ENCODE measurements at places on chromosomes 2 and 18.

DNA sequence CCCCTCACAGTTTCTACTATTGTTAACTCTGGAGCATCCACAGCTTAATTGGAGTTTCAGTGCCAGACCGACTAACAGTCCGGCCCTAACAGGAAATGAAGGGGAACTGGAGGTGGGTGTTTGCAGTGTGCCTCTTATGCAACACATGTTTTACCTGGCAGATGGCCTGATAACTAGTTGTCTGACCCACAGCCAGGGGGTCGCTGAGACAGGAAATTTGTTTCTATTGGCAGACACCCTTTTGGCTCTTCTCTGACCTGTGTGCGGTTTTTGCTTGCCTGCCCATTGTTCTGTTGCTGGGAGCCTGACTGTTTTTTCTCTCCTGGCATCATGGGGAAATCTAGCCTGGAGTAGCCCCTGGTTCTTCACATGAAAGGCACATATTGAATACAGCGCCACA, 1329.8 kb downstream of the DSC3 start:
- no peak for DNase-seq

- DNase-seq: peak; percentile 34
Observed at GRCh38 chr2:27735263-27735904, 36.1 kb upstream of the MRPL33 start.

GRCh38 chr2:241218131-241219029, 29.9 kb downstream of the ANO7 start:
- DNase-seq: no peak

GRCh38 chr2:144516981-144517865, 2.7 kb downstream of the ZEB2 start:
- no peak for DNase-seq

DNA sequence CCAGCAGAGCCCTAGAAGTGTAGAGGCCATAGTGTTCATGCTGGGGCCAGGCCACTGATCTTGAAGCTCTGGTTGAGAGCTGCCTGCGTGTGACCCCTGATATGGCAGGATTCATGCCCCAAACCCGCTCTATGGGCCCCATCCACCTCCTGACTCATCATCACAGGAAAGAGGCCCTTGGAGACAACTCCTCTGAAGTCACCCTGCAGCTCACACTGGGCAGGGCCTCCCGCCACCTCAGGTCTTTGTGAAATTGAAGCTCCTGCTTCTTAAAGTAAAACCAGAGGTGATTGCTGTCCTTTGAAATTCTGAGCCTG, 12.0 kb upstream of the TUBB6 start:
- DNase-seq: no peak

DNA sequence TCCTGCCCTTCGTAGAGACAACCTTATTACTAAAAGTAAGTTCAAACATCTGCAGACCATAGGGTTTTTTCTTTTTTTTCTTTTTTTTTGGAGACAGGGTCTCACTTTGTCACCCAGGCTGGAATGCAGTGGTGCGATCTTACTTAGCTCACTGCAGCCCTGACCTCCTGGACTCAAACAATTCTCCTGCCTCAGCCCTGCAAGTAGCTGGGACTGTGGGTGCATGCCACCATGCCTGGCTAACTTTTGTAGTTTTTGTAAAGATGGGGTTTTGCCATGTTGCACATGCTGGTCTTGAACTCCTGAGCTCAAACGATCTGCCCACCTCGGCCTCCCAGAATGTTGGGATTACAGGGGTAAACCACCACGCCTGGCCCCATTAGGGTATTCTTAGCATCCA, 32.4 kb downstream of the HADHA start:
- no peak for DNase-seq

DNA sequence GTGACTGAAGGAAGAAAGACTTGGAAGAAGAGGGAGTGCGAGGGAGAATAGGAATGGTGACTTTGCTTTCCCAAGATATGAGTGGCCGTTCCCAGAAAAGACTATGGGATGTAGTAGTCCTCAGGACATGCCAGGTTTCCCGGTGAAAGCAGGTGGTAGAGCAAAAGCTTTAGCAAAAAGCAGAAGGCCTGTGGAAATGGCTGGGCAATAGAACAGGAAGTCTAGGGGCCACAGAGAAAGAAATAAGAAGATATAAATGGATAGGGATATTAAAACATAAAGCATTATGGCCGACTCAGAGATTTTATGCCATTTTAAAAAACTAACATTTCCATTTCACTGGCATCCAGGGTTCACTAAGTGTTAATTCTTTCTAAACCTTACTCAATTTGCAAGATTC, 1.2 kb upstream of the SERPINB13 start:
- no peak for DNase-seq

GRCh38 chr2:113965644-113966043, 75.8 kb downstream of the ACTR3 start:
- no peak for DNase-seq

- DNase-seq: no peak
Observed at GRCh38 chr18:71899707-71900472, 644.3 kb downstream of the CBLN2 start.

GRCh38 chr2:42474765-42475454, 18.9 kb downstream of the KCNG3 start:
- no peak for DNase-seq

- DNase-seq: no peak
Observed at GRCh38 chr2:190794377-190794776, 86.2 kb upstream of the GLS start.

DNA sequence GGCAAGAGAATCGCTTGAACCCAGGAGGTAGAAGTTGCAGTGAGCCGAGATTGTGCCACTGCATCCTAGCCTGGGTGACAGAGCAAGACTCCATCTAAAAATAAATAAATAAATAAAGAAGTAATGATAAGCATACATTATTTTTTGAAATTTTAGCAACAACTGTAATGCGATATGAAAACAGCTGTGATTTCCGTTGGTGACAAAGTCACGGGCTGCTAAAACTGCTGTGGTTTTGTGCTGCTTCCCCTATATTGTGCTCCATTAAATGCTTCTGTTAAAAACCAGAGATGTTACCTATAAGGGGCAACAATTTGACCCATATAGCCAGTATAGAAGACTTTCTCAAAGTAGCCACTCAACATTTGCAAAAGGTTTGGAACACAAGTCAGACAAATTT, 8.3 kb downstream of the TRIM54 start:
- DNase-seq: no peak

- no peak for DNase-seq
Observed at GRCh38 chr2:130813722-130814121, 23.0 kb upstream of the ARHGEF4 start.

DNA sequence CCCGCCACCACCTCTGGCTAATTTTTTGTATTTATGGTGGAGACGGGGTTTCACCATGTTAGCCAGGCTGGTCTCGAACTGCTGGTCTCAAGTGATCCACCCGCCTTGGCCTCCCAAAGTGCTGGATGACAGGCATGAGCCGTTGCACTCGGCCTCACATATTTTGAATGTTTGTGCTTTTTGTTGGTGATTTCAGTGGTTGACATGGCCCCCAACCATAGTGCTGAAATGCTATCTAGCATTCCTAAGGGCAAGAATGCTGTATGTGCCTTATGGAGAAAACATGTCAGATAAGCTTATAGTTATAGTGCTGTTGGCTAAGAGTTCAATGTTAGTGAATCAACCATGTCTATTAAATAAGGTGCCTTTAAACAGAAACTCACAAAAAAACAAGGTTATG, 8.9 kb downstream of the ZAP70 start:
- no peak for DNase-seq

DNA sequence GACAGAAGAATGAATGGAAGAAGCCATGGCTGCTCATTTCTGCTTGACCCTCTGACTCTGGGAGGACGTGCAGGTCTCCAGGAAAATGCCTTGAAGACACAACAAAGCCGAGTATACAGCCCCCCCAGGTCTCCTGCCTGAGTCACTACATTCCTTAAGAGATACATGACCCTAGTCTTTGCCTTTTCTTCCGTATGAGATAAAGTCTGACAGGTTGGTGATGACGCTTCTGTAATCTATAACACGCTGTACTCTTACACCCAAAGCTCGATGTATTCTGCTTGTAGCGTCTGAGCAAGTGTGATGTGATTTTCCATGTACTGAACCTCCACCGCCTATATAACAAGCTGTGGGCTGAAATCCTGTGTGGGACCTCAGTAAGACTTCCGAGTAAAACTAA, 77.3 kb downstream of the KCTD1 start:
- no peak for DNase-seq

- no peak for DNase-seq
Observed at GRCh38 chr2:59824314-59824713, 729.1 kb downstream of the BCL11A start.

DNA sequence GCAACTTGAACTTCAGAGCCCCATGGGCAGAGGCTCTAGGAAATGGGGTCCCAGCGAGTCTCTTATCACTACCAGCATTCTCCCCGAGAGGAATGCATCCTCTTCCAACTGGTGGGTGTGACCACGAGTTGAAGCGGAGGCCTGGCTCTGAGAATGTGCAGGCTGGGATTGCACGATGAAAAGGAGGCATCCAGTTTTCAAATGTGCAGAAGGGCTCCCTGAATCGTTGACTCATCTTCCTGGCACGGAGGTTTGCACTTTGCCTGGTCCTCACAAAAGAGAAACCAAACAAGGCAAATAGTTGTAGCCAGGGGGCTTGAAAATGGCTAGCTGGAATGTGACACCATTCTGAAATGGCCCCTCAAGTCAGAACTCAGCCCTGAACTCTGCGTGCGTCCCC, 216.7 kb downstream of the GLI2 start:
- DNase-seq: no peak

DNA sequence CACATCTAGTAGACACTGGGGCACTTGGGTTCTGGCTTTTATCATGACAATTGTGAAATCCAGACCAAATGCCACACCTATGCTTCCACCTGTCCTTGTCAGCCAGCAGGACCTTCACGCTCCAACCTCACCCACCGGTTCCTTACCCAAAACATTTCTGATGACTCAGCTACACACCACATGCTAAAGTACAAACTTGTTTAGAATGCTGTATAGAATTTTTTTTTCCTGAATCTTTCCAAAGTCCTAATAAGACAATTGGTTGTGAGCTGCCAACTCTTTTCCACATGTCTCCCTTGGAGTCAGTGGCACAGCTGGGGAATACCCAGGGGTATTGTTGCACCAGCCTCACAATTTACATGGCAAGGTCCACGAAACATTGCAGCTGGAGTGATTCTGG, 75.5 kb upstream of the LPIN2 start:
- DNase-seq: no peak

- DNase-seq: no peak
Observed at GRCh38 chr2:190053426-190053825, 9.1 kb downstream of the MSTN start.

GRCh38 chr2:236862526-236862925, 223.2 kb upstream of the COPS8 start:
- DNase-seq: no peak

DNA sequence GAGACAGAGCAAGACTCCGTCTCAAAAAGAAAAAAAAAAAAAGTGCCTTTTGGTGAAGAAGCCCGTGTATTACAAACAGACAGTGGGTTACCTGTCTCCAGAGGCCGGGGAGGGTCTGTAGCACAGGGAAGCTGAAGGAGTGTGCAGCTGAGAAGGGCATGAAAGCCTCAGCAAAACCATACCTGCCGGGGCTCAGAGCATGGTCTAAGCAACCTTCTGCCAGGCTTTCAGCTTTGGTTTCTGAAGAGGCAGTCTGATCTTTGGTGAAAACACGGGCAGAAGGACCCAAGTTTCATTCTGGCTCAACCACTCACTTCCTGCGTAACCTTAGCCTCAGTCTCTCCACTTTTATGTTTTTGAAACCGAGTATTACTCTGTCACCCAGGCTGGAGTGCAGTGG, 21.5 kb downstream of the SH2D6 start:
- DNase-seq: no peak

- no peak for DNase-seq
Observed at GRCh38 chr2:12555012-12555645, 161.6 kb upstream of the TRIB2 start.

- DNase-seq: no peak
Observed at GRCh38 chr2:88865801-88866371, 174.4 kb downstream of the RPIA start.

DNA sequence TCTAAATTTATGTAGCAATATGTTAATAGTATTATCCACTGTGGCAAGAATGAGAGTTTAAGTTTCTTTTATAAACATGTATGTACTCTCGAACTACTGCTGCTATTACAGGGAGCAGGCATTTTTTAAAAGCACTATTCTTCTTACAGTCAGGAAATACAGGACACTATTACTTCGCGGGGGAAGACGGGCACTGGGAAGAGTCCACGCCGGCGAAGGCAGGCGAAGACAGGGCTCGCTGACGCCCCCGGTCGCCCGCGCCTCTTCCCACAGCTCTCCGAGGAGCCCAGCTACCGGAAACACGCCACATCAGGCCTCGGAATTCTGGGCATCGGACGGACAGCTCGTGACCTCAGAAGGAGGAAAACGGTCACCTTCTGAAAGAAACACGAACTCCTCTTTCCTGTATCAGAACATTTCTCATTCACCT, 90.2 kb downstream of the FAM161A start:
- no peak for DNase-seq

- no peak for DNase-seq
Observed at GRCh38 chr2:7867867-7868266, 814.0 kb upstream of the ID2 start.

DNA sequence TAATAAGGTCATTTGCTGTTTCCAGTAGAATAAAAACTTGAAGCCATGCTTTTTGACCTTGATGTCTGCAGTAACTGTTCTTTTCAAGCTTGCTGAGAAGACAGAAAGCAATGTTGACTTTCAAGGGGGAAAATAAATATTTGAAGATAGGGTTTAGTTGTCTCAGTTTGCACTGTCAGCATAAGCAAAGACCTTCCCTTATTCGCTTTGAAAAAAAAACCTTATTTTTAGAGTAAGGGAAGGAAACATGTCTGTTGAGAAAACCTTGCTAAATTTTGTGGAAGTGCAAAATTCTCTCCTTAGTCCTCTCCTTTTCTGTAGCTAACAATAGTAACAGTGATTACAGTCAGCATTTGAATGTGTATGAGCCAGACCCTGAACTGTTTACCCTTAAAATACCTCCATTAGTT, 43.1 kb downstream of the MAP4K4 start:
- no peak for DNase-seq

DNA sequence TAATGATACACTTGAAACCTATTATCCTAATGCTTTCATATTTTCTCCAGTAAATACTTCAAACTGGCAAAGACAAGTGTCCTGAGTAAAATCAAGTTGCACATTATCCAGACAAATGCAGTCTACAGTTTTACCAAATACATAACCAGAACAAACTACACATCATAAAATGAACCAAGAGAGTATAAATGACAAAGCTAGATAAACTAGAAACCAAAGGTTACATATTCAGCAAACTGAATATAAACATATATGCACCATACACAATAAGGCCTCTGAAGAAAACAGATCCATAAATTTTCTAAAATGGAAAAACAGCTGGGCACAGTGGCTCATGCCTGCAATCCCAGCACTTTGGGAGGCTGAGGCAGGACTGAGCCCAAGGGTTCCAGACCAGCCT, 47.0 kb downstream of the HYCC2 start:
- DNase-seq: no peak

- DNase-seq: no peak
Observed at GRCh38 chr2:147607379-147607778, 237.4 kb upstream of the ACVR2A start.

DNA sequence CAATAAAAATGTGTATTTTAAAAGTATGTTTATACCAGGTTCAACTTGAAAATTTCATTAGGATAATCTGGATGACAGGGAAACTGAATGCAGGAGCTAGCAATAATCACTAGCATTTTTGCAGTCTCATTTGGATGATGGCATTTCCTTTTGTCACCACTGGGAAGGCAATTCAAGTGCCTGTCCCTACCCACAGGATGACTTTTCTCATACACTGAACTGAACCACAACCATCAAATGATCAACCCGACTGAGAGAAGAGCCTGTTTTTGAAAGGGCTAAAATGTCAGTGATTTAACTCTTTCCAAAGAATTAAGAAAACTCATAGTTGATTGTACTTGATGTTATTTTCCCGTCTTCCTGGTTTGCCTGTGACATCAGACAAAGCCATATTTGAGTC, 115.0 kb downstream of the FAM124B start:
- no peak for DNase-seq
